ENCODE measurements at places on chromosomes 7 and 10.
A peak's percentile ranks its signal among the peaks of the same experiment; 100 is the strongest.

GRCh38 chr7:66950763-66951162 is 29.7 kb downstream of the TMEM248 start:
- no peak for DNase-seq

GRCh38 chr7:13293264-13294002 is 606.0 kb downstream of the ARL4A start:
- no peak for DNase-seq

DNA sequence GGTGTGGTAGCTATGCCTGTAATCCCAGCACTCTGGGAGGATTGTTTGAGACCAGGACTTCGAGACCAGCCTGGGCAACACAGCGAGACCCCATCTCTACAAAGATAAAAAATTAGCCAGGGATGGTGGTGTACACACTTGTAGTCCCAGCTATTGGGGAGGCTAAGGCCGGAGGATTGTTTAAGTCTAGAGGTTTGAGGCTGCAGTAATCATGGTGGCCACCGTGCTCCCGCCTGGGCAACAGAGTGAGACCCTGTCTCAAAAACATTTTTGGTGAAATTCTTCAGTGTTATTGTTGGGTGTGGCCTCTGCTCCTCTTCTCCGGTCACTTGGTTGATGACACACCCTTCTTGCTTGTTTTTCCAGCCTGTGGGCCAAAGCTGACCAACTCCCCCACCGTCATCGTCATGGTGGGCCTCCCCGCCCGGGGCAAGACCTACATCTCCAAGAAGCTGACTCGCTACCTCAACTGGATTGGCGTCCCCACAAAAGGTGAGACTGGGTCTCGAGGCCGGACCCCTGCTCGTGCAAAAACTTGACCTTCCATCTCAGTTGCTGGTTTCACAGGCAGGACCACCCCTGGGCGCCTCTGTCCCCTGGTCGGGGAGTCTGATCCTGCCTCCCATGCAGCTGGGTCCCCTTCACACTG is 10.6 kb downstream of the PFKFB3 start:
- peak; percentile 53 for DNase-seq

DNA sequence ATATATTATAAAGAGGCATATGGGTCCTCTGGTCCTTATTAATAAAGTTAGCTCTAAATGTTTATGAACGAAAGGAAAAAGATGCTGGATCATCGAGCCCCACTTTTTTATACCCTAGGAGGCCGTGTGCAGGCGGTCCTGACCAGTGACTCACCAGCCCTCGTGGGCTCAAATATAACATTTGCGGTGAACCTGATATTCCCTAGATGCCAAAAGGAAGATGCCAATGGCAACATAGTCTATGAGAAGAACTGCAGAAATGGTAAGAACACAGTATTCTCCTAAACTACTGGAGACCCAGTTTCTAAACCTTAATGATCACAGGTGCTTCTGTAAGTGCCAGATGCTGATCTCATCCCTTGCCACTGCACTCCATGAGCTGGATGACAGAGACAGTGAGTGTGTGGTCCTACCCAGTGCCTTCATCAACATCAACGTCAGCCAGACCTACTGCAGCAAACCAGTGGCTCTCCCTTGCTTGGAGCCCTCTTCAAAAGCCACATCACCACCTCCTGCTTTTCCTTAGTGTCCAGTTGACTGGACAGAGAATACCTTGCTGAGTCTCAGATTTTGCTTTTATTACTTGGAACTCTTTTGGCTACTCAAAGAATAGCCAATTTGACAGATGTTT is 7.6 kb downstream of the GPNMB start:
- DNase-seq: no peak

- no peak for DNase-seq
Observed at GRCh38 chr7:141889321-141889720, 26.9 kb upstream of the OR9A4 start.

- peak; percentile 71 for DNase-seq
Observed at GRCh38 chr7:139618482-139619366, 95.2 kb downstream of the CLEC2L start.

- peak; percentile 57 for DNase-seq
Observed at GRCh38 chr10:43846187-43846680, 197.6 kb upstream of the ZNF32 start.

DNA sequence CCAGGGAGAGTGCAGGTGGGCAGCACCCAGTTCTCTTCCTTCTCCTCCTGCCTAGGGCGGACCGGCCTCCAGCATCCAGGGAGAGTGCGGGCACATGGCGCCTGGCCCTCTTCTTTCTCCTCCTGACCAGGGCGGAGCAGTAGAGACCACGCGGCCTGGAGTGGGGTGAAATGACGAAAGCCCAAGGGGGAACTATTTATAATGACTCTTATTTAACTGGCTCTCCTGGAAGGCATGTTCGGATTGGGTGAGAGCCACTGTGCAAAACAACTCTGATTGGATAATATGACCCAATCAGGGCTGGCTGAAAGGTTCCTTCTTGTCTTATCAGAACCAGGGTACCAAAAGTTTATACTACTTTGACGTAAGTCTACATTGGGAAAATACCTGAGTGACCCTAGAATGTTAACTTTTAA is 63.1 kb downstream of the ZNF37A start:
- DNase-seq: no peak

DNA sequence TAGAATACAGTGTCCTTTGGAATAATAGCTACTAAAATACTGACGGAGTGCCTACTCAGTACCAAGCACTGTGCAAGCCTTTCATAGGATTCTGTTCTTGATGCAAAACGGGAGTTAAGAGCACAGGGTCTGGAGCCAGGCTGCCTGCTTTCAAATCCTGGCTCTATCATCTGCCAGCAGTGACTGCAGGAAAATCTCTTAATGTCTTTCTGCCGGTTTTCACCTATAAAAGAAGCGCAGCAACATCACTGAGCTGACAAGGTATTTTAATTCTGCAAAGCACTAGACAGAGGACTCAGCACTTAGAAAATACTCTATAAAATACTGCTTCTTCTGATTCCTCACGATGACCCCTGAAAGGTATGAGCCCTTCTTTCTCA is 659 bp downstream of the FIGNL1 start:
- no peak for DNase-seq

- DNase-seq: peak; percentile 51
Observed at GRCh38 chr10:103854686-103855391, 537 bp downstream of the SH3PXD2A start.

- DNase-seq: no peak
Observed at GRCh38 chr7:42735081-42735480, 176.8 kb downstream of the C7orf25 start.

DNA sequence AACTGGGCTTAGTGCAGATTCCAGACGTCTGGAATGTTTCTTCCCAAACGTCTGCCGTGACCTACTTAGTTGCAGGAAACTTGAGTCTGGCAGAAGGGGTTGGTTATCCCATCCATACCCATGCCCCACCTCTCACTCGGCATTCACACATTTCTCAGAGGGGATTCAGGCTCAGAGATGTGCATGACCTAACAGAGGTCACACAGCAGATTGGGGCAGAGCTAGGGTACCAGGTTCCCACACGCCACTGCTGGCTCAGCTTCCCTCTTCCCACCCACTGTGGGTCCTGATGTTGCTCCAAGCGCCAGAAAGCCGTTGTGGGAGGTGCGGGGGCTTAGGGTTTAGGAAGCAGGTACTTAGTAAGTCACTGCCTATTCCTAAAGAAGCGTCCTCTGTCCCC is 3.0 kb downstream of the UCMA start:
- no peak for DNase-seq

DNA sequence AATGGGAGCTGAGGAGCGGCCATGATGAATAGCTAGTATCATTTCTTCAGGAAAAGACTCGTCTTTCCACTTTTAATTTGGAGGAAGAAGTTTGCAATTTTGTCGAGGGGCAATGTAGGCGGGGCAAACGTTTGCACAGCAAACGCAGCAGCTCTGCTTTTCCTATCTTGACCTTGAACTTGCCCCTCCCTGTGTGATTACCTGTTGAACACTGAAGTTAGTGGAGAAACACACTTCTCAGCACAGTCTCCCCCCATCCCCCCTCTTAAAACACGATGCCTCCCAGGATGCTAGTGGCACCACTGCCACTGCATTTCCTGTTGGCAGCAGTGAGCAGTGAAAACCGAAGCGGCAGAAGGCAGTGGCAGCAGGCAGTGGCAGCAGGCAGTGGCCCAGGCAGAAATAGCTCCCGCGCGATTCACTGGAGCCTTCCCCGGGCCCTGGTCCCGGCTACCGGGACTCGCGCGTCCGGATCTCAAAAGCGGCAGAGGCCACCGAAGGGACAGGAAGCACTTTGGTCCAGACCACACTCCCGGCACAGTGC is at the start of gene EPDR1:
Gene EPDR1 (plus strand): TSS at position 336 of the 544 bp plus-strand sequence. CDS start 300 bp downstream, outside the sequence.
- no peak for DNase-seq

GRCh38 chr10:110373059-110373458 is 68.3 kb upstream of the SMNDC1 start:
- no peak for DNase-seq

- no peak for DNase-seq
Observed at GRCh38 chr10:6222755-6223154, 20.0 kb downstream of the PFKFB3 start.

GRCh38 chr10:57145548-57145947 is 784.5 kb upstream of the ZWINT start:
- no peak for DNase-seq

DNA sequence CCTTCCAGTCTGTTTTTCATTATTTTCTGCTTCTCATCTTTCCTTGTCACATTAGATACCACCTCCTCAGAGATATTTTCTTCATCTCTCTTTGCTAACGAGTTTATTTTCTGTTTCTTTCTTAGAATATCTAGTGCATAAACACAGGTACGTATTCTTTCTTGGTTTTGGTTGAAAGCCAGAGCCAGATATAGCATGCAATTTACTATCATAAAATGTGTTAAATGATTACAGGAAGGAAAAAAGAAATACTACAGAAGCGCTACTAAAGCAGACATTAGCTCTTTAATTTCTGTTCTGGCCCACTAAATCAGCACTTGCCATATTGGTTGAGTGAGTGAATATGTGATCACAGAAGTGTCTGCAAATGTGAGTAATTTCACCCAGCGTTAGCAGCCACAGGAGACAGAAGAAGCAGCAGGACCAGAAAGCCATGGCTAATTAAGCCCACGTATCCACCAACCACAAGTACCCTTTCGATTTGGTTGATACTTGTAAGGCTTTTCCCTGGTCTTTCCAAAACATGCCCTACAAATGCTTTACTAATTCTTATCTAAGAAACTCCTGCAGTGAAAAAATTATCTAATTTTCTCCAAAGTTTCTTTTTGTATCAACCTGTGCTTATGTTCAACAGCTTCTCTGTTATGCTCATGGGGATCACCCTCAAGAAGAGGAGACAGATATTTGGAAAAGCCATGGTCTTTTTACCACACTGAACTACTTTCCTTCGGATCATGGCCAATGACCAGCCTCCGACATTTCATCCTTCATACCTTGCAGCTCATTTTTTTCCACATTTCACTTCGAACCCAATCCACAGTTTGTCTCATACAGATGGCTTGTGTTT is 23.1 kb upstream of the MACC1 start:
- DNase-seq: no peak

DNA sequence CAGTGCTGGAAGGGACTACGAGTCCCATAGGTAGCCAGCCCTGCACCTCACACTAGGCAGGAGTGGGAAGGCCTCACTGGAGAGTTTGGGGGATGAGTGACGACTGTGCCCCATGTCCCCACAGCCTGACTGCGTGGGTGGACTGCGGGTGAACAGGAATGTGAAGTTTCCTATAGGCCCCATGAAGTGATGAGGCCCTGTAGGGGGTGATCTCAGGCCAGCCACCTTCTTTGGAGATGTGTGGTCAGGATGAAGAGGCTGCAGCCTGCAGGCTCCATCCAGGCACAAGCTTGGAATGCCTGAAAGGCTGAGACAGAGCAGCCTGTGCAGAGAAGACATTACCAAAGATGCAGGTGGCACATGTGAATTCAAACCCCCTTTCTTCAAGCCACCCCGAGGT is 94.9 kb downstream of the CPXM2 start:
- DNase-seq: no peak

DNA sequence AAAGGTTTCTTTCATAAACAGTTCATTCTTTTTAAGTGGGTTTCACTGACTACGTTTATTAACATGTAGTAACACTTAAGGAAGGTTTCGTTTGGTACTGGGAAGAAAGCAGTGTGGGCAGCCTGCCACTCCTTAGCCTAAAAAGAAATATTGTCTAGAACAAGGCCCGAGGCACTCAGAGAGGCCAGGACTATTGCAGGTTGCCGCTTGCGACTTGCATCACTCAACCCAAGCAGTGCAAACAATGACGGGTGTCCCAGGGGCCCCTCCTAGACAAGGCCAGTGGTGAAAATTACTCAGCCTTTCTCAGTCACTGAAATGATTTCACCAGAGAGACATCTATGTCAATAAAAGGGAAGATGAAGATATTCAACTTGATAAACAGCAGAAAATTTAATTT is 243.9 kb downstream of the SNX13 start:
- DNase-seq: peak; percentile 42

DNA sequence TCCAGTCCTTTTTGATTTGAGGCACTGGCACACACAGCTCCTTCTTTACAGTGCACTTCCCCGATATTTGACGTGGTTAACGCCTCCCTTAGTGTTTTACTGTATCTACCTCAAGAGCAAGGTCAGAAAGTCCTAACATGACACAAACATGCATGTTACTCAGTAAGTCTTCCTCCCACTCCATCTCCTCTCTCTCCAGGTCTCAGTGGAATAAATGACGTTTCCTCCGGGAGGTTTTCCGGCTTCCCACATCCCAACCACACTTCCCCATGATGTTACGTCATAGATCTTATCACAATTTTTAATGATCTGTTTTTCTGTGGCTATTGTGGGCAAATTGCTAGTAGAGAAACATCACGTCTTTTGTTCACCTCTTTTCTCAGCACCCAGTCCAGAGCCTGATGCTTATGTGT is 165.7 kb downstream of the PTPN20 start:
- peak; percentile 34 for DNase-seq

GRCh38 chr10:6174201-6174874 is 28.4 kb upstream of the PFKFB3 start:
- no peak for DNase-seq

DNA sequence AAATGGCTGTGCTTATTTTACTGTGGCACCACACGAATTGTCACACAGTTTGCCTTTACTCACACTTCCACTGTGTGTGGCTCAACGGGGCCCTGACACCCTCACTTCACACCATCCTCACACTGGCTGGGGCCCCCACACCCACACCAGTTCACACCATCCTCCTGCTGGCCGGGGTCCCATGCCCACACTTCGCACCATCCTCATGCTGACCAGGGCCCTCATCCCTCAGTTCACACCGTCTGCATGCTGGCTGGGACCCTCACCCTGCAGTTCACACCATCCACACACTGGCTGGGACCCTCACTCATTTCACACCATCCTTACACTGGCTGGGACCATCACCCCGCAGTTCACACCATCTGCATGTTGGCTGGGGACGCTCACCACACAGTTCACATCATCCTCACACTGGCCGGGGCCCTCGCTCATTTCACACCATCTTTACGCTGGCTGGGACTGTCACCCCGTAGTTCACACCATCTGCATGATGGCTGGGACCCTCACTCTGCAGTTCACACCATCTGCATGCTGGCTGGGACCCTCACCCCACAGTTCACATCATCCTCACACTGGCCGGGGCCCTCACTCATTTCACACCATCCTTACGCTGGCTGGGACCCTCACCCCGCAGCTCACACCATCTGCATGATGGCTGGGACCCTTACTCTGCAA is 36.0 kb downstream of the BRI3 start:
- no peak for DNase-seq

GRCh38 chr10:70616761-70617160 is 14.2 kb upstream of the PRF1 start:
- DNase-seq: no peak

- DNase-seq: no peak
Observed at GRCh38 chr10:126634911-126635310, 35.6 kb downstream of the C10orf90 start.

GRCh38 chr7:92763636-92764423 is 72.5 kb downstream of the CDK6 start:
- peak; percentile 28 for DNase-seq

- DNase-seq: no peak
Observed at GRCh38 chr10:111018021-111018420, 58.8 kb upstream of the ADRA2A start.

All from AG20443 (cell line).